ENCODE measurements at places on chromosomes 13 and 19.

DNA sequence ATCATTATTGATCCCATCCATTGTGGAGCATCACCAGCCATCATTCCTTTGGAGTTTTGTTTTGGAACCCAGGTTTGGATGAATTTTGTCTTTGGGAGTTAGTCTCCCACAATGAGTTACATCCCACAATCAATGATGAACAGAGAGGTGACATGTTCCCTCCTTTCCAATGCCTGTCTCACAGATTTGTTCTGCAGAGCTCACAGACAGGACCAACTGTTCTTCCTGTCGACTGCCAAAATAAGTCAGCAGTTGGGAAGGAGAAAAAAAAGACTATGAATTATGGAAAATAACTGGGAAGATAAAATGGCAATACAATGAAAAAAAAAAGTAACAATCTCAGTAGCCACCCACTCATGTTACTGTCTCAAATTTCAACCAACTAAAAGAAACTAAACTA lies 489.1 kb downstream of the MYO16 start:
- DNase-seq: no peak

- DNase-seq: no peak
Measured at GRCh38 chr19:32863841-32864240, 5.7 kb downstream of the SLC7A9 start.

DNA sequence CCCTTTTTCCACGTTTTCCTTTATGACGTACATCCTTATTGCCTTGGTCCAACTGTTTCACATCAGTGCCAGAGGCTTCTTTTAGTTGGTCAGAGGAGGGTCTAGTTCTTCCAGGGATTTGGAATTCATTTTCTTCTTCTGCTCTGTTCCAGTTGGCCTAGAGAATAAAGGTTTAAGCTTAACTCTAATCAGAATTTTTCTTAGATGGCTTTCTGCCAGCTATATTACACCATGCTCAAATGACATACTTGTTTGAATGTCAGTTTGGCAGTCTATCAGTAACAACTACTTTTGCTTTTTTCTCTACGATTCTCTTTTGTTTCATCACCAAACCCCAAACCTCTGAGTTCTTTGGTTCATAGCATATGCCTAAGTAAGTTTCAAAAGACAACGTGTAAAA lies 16.8 kb downstream of the SPART start:
- no peak for DNase-seq

DNA sequence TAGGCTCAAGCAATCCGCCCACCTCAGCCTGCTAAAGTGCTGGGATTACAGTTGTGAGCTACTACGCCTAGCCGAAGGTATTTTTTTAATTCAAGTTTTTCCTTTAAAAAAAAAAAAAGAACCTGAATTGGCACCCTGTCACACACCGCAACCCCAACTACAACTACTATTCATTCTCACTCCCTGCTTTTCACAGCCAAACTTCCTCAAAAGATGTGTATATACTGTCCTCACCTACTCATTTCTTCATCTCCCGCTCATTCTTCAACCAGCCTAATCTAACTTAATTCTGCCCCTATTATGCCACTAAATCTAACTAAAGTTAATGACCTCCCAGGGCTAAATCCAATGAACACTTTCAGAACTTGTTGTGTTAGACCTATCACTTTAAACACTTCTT lies 12.7 kb upstream of the WBP4 start:
- no peak for DNase-seq

- peak; percentile 49 for DNase-seq
Measured at GRCh38 chr13:39451860-39452301, 151.1 kb downstream of the LHFPL6 start.

- DNase-seq: no peak
Measured at GRCh38 chr19:41649827-41650226, 23.0 kb upstream of the CEACAM4 start.

DNA sequence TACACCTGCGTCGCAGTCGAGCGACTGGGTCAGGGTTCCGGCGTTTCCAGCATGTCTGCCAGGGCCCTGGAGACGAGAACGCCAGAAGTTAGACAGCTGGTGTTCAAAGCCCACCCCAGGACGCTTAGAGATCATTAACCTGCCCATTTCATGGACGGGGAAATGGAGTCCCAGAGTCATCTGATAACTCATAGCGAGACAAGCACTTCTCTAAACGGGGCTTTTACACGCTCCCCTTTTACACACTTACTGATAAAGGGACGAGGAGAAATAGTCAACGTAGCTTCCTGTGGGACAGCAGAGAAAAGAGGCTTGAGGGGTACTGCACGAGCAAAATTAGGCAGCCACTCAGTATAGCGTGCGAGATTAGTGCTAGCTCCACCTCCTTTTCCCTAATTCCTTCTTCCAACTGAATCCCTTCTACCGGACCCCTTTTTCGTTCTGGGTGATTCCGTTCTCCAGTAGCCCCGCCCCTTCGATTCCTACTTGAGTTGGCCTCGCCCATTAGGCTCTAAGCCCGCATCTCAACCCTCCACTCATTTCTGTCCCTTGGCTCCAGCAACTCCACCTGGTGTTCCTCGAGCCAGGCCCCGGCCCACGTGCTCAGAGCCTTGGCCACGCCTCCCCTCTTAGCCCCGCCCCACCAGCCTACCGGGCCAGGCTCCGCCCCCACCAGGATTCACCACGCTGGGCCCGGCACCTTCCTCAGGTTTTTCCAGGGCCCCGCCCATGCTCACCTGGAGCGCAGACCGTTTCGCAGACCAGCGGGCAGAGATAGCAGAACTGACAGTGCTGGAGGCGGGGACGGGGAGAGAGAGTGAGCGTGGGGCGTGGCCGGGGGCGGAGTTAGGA lies 3.7 kb downstream of the HRC start:
- peak; percentile 18 for DNase-seq

- DNase-seq: no peak
Measured at GRCh38 chr13:105465251-105465650, 1070.2 kb downstream of the EFNB2 start.

DNA sequence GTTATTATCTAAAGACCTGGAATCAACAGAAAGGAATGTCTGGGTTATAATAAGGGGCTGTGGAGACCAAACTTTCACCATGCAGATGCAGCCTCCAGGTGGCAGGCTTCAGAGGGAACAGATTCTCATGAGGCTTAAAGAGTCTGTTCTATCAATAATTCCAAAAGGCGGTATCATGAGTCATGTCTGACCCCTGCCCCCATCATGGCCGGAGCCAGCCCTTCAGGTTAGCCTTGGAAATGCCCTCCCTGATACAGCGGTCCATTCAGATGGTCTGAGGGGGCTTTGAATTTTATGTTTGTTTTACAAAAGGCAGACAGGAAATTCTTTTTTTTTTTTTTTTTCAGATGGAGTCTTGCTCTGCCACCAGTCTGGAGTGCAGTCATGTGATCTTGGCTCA lies 21.7 kb upstream of the LAMP1 start:
- DNase-seq: no peak

GRCh38 chr13:43782686-43783085 lies 4.1 kb downstream of the ENOX1 start:
- no peak for DNase-seq

- no peak for DNase-seq
Measured at GRCh38 chr13:50544211-50544610, 299.3 kb downstream of the DLEU7 start.

DNA sequence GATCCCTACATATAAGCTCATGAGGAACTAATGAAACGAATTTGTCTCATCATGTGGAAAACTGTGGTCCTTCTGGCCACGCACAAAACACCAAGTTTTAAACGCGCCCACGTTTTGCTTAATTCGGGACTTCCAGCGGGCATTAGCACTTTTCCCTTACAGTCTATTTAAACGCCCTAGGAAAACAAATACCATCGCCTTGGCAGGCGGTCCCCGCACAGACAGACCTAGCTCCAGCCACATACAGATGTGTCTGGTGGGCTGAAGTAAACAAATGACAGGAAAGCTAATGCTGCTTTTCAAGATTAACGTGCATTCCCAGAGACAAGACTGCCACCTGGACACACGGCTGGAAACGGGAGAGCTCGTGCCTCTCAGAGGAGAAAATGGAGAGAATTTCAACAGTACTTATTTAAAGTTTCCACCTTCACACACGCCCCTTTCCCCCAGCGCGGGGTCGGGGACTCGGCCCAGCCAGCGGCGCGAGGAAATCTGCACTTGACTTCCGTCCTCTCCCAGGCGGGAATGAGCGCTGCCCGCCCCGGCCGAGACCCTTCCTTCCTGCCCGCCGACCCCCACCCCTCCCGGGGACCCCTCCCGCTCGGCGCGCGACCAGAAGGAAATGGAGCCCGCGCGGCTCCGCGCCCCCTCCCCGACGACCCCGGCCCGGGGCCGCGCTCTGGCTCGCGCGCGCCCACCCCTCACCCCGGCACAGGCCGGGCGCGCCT lies 931 bp downstream of the USP12 start:
- DNase-seq: no peak

DNA sequence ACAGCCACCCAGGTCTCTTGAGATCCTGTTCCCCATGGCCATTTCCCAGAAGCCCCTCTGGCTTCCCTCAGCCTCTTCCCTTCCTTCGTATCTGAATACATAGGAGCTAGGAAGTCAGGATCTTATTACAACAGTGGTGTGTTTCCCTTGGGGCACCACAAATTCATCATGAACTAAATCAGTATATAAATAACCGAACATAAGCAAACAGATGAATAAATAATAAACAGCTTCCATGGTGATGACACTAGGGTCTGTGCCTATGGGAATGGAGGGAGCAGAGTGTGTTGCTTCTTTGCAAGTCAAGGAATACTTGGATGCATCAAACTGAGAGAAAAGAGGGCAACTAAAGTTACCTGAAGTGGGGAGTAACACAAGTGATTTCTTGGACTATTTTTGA lies 527.6 kb downstream of the LMO7 start:
- no peak for DNase-seq

DNA sequence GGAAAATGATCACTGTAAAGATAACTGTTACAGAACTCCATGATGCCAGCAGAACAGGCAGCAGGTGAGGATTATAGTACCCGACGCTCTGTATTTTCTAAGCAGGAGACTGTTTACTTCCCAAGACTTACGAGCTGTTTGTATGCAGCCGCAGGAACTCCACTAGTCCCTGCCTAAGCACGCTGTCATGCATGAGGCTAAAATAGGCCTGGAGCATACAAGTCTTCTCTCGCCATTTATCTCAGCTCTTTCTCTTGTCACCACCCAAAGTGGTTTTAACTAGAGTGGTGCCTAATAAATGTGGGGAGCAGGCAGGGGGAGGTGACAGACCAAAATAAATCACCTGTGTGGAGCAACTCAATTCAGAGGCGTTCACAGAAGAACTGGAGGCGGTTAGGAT lies 175.8 kb downstream of the TDRD3 start:
- DNase-seq: no peak

DNA sequence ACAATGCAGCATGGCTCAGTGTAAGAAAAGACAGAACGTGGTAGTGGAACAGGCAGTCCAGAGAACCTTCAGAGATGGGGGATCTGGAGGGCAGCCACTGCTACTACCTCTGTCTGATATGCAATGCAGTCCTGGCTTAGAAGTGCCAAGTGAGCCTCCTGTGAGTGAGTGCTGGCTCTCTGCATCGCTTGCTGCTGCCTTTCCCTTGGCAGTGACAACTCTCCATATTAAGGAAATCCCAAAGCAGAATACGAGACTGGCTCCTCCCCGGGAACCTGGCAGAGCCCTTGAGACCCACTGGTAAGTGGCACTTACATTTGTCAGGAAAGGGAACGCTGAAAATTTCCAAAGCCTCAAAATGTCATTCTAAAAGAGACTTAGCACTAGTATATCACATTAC lies 7.5 kb downstream of the DOCK9 start:
- DNase-seq: no peak

GRCh38 chr13:25453850-25454365 lies 82.1 kb downstream of the ATP8A2 start:
- no peak for DNase-seq

DNA sequence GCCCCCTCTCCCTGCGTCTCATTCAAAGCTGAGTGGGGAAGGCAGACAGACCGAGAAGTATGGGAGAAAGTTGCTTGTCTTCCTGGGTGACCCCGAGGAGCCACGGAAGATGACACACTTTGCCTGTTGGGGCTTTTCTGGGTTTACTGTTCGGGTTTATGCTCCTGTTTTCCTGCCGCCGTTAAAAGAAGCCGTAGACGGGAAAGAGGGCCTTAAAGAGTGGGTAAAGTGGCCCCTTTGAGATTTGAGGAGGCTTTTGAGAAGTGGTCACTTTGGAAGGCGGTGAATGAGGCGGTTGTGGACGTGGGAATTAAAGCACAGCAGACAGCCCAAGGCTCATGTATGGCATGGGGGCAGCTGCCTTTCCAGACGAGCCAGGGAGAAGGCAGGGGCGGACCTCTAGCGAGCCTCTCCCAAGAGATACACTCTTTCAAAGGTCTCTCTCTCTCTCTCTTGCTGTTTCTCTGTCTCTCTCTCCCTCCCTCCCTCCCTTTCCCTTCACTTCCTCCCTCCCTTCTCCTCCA lies 493 bp upstream of the LHFPL6 start:
- DNase-seq: no peak

- no peak for DNase-seq
Measured at GRCh38 chr13:53342623-53343360, 314.2 kb downstream of the OLFM4 start.

- peak; percentile 64 for DNase-seq
Measured at GRCh38 chr19:41297628-41298347, 12.2 kb upstream of the CCDC97 start.

GRCh38 chr13:92463134-92463533 lies 763.5 kb upstream of the GPC6 start:
- DNase-seq: no peak

- peak; percentile 75 for DNase-seq
Measured at GRCh38 chr13:32530841-32531253, 7.7 kb downstream of the N4BP2L2 start.

DNA sequence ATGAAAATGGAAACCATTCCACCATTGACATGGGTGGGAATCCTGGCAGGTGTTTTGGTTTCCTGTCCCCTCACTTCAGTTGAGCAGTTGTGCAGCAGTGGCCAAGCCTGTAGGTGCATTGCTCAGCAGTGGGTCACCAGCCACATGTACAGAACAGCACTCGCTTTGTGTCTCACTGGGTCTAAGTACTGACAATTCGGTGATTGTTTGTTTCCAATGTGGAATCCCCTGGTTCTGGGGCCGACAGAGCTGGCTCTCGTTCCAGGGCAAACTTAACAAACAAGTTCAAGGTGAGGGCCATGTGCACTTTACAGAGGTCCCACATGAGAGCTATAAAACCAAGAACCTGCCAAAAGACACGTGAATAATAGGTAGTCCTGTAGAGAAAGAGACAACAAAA lies 54.1 kb upstream of the SPATA13 start:
- DNase-seq: no peak

GRCh38 chr19:56637976-56638555 lies 4.9 kb upstream of the SMIM17 start:
- peak; percentile 14 for DNase-seq

GRCh38 chr19:29393915-29394460 lies 131.8 kb upstream of the VSTM2B start:
- DNase-seq: no peak

- no peak for DNase-seq
Measured at GRCh38 chr13:101627556-101627943, 175.1 kb downstream of the ITGBL1 start.

- DNase-seq: no peak
Measured at GRCh38 chr19:40219721-40220276, 1.6 kb upstream of the TTC9B start.

- DNase-seq: no peak
Measured at GRCh38 chr19:16375157-16375935, 50.7 kb downstream of the KLF2 start.

GRCh38 chr19:18597809-18598660 lies 8.6 kb downstream of the CRLF1 start:
- DNase-seq: no peak

Measured in CD4-positive, alpha-beta T cell treated with Interferon alpha-2 for 1 hour (primary cell).